ENCODE measurements at places on chromosomes 3 and 15.

DNA sequence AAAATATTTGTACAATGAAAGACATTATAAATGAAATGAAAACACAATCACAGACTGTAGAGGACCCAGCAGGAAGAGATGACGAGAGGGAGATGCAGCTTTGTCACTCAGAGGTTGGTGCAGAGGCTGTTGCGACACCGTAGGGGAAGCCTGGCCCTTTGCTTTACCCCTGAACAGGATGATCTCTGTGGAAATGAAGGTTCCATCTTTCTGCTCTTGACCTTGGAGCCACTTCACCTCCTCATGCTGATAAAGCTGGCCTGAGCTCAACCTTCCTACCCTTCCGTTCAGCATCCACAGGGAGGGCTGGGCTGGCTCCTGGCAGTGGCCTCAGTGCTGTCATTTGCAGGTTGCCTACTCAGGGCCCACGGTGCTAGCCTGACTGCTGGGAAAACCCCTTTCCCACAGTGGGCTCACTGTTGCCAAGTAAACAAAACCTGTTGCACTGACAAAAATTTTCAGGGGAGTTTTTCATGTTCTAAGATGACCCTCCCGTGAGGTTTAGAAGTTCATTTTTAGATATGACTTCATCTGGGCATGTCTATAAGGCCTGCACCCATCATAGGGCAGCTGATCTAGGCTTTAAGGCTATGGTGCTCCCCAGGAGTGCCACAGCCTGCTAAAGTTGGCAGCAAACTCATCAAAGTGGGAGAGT lies 3.0 kb upstream of the CD80 start:
- DNase-seq = no peak

DNA sequence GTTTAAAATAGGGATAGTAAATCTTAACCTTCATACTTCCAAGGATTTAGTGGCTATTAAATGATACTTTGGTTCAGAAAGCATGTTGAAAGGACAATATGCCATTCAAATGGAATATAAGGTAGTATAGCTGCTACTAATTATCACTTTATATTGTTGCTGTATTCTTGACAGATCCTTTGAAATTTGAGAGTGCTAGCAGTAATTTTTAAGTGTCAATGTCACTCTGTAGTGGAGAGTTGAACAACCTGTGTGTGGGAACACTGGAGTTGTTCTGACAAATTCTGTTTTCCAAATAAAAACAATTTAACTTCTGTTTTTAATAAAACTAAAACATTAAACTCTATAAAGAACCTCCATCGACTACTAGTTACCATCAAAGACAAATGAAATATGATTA lies 565.7 kb downstream of the FGF12 start:
- peak; percentile 36 for DNase-seq

DNA sequence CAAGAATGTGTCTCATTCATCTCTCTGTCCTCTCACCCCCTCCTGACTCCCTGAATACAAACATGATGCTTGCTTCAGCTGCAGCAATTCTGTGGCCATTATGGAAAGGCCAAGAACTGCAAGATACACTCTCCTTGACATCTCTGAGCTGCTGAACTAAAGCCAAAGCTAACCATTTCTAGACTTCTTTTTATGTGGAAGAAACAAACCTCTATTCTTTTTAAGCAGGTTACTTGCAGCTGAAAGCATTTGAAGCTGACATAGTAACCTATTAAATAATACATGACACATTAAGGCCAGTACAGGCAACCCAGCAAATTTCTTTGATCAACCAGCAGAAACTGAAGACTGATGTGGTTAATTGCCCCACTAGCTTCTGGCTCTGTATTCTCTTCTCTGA lies 17.5 kb downstream of the FHIT start:
- no peak for DNase-seq

GRCh38 chr3:42690191-42690590 lies 4.9 kb downstream of the KLHL40 start:
- DNase-seq = no peak

GRCh38 chr3:187999821-188000220 lies 154.1 kb upstream of the LPP start:
- DNase-seq = no peak
